ENCODE measurements at places on chromosomes 5 and 9.

DNA sequence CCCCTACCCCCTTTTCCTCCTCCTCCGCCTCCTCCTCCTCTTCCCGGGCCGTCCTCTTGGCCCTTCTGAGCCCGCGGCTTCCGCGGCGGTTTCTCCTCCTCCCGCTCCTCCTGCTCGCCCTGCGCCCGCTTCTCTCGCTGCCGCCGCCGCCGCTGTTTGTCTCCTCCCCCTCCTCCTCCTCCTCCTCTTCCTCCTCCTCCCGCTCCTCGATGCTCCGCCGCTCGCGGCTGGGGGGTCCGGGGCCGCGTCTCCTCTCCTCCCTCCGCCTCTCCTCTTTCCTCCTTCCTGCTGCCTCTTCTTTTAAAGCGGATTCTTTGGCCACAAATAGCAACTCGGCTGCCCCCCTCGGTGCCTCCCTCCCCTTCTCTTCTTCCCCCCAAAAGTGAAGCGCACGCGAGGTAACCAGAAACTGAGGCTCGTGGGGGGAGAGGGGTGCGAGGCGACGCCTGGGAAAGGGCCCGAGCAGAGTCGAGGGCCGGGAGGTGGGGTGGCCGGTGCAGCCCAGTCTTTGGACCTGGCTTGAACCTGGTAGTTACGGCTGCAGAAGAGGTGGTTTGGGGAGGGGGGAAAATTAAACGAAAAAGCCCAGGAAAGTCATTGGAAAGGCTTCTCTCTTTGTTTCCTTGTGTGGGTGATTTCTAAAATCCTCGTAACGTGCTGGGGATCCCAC, 1058.5 kb upstream of the DMAC1 start:
- peak; percentile 74 for DNase-seq

DNA sequence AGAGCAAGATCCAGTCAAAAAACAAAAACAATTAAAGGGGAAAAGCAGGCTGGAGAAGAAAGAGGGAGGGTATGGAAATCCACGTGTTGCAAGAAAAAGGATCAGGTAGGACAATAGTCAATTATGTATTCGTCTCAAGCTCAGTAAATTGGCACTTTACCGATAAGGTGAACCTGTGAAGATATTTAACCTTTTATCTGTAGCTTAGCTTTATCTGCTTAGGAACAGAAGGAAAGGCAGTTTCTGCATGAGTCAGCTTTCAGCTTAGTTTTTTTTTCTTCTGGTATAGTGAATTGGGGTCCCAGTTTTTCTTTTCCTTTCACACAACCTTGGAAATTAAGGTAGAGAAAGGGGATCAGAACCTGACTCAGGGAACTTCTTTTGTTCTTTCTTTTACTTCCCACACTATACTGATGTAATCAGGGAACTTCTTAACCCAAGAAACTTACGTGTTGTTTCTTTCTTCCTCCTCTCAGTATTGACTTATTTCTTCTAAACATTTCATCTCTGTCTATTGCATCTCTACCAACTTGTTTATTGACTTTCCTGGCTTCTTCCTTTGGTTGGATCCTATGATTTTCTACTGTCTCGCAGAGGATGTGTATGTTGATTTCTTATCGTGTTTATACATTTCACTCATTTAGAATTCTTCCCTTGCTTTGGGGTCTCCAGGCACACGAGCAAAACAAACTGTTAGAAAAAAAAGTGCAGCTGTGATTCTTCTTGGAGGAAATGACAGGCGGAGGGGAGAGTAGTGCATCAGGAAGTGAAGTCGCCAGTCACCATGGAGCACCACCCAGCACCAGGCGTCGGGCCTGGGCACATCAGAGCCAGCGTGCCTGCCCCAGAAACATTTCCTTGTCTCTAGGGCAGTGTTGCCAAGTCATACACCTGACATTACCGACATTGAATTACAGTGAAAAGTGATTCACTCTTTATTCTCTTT, 123.0 kb upstream of the LHFPL2 start:
- no peak for DNase-seq

GRCh38 chr9:69319324-69320025, 5.5 kb upstream of the ENTREP1 start:
- no peak for DNase-seq

DNA sequence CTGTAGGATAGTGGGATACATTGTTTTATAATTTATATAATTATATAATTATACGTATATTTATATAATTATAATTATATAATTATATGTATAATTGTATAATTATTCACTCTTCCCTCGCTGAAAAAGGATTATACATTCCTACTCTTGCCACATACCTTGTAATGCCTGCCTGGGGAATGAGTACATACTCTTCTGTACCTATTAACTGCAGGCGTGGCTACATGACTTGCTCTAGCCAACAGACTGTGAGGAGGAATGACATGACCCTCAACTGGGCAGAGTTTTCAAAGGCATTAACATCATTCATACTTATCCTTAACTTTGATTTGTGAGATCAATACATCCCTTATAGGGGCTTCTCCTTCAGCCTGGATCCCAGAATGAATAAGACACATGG, 19.1 kb downstream of the ERMP1 start:
- DNase-seq, result no peak

- no peak for DNase-seq
Observed at GRCh38 chr5:137341831-137342230, 157.3 kb downstream of the SPOCK1 start.

DNA sequence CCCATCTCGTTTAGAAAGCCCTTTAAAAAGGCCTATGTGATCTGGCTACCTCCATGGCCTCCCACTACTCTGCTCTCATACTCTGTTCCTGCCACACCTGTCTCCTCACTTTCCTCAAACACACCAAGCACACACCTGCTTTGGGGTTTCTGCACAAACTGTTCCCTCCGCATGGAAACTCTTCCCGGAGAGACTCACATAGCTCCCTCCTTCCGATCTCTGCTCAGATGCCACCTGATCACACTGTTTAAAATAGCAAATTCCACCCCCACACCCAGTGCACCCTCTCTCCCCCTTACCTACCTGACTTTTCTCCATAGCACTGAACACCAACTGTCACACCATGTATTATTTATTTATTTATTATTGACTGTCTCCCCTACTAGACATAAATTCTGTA, 84.0 kb upstream of the NR4A3 start:
- no peak for DNase-seq

- no peak for DNase-seq
Observed at GRCh38 chr5:43336159-43336558, 22.9 kb upstream of the HMGCS1 start.

GRCh38 chr9:135613946-135614805, 25.2 kb downstream of the GLT6D1 start:
- no peak for DNase-seq

DNA sequence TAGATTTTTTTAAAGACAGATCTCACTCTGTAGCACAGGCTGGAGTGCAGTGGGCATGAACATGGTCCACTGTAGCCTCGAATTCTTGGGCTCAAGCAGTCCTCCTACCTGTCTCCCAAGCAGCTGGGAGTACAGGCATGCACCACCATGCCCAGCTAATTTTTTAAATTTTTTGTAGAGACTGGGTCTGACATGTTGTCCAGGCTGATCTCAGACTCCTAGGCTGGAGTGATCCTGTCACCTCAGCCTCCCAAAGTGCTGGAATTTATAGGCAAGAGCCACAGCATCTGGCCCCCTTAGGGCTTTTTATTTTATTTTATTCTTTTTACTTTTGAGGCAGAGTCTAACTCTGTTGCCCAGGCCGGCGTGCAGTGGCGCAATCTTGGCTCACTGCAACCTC, 56.4 kb downstream of the NSD1 start:
- no peak for DNase-seq

- peak; percentile 80 for DNase-seq
Observed at GRCh38 chr5:66848749-66849641, 252.8 kb downstream of the MAST4 start.

Measured in fibroblast of skin of right quadriceps (primary cell).